ENCODE measurements at places on chromosomes 12 and 14.

GRCh38 chr14:90604356-90604755, 207.5 kb downstream of the CALM1 start:
- DNase-seq, result no peak

- DNase-seq, result no peak
These were observed 93.9 kb downstream of the RPS6KA5 start for GRCh38 chr14:90966493-90966892.

DNA sequence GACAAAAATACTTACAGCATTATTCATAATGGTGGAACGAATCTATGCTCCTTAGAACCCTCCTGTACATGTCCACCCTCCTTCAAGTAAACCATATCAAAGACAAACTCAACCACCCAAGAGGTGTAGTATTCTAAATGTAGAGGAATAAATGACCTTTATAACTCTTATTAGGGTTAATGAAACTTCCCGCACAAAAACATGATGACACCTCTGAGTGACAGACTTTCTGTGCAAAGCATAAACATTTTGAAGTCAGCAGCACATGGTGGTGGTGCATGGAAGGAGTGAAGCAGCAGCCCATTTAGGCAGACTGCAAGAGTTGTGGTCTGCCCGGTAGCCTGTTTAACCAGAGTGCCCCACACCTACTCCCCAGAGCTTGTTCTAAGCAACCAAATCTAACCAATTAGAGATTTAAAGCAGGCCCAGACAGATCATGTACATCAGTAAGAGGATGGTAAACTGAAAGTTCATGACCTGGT, 615 bp upstream of the ASB8 start:
- no peak for DNase-seq

GRCh38 chr12:62844915-62845314, 90.0 kb downstream of the PPM1H start:
- DNase-seq, result no peak

GRCh38 chr12:71276541-71276940, 118.7 kb upstream of the TSPAN8 start:
- DNase-seq, result no peak

DNA sequence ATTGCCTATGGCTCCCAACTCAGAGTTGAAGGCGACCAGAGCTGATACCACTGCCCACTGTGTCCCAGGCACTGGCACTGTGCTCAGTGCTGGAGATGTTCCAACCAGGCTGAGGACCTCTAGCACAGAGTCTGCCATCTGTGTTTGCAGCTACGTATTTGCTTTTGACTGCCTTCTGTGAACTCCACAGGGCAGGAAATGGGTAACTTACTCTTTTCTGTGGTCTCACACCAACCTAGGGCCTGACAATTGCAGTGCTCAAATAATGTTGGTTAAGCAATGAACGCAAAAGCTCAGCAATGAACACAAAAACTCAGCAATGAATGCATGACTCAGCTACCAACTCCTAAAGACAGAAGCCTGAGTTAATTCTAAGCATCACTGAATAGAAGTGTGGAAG, 202.8 kb downstream of the NUAK1 start:
- DNase-seq, result no peak

GRCh38 chr12:50195832-50196231, 28.7 kb upstream of the CERS5 start:
- DNase-seq, result no peak

DNA sequence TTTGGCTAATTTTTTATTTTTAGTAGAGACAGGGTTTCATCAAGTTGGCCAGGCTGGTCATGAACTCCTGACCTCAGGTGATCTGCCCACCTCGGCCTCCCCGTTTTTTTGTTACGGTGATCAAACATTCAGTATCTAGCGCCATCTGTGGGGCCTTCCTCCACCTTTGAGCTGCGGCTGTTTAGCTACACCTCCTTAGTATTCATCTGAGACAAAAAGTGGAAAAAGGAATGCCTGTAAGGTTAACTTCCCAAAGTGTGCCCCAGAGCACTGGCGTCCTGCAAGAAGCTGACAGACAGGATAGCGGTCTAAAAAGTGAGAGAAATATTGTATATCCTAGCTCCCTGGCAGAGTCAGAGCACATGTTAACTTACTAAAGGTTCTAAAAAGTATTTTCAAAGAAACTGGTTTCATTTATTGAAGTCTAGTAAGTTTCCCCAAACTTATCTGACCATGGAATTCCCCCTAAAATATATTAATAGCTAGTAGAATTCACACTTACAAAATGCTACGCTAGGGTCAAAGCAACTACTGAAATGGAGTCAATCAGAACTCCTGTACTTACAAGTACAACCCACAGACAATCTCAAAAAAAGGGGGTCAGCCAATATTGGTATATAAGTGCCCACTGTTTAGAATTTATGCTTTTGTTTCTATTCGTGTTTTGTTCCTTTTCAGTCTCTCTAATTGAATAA, 59.1 kb downstream of the DUSP16 start:
- DNase-seq, result no peak
